ENCODE measurements at places on chromosomes 7 and 10.
A peak's percentile ranks its signal among the peaks of the same experiment; 100 is the strongest.

DNA sequence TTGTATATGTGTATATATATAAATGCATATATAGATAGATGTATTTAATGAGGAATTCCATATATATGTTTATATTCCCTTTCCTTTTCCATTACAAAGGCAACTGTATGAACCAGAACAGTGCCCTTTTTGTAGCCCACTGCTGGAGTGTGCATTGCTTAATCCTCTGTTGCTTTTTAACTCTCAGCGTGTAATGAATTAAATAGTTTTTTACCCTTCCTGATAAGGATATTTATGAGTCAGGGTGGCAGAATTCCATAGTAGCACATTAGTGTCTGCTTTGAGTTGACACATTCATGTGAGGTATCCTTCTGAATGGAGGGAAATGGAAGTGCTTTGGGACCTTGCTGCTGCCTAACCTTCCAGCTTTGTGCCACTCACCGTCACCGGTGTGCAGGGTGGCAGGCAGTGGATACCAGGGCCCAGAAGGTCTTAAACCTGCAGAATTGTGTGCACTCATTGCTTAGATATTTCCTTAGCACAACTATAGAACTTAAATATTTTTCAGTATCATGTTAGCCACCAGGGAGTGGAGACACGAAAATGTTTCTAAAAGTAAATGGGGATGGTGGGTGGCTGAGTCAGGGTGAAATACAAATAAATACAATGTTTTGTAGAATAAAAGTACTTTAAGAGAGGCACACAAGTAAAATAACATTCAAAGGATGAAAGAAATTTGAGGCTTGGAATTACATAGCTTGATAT lies 117.9 kb downstream of the SND1 start:
- DNase-seq = peak; percentile 63

GRCh38 chr10:93715345-93715744 lies 13.0 kb upstream of the FRA10AC1 start:
- no peak for DNase-seq

GRCh38 chr10:105068497-105068896 lies 427.4 kb downstream of the SORCS3 start:
- DNase-seq = peak; percentile 85

- DNase-seq = no peak
Observed at GRCh38 chr10:1515780-1516491, 221.4 kb downstream of the ADARB2 start.

DNA sequence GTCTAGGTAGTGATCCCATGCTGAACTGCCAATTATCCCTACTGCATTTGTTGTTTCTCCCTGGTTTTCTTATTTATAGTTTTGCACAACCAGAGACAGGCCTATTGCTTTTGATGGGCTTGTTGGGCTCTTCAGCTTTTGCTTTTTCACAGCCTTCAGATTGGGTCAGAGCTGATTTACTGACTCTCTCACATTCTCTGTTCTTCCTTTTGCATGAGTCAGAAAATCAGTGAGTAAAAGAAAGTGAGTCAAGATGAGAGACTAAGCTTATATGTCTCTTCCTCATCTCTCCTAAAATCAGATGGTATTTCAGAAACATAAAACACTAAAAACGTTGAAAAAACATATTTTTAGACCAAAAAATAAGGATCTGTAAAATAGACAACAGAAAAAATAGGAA lies 1135.4 kb downstream of the XPNPEP1 start:
- peak; percentile 81 for DNase-seq

DNA sequence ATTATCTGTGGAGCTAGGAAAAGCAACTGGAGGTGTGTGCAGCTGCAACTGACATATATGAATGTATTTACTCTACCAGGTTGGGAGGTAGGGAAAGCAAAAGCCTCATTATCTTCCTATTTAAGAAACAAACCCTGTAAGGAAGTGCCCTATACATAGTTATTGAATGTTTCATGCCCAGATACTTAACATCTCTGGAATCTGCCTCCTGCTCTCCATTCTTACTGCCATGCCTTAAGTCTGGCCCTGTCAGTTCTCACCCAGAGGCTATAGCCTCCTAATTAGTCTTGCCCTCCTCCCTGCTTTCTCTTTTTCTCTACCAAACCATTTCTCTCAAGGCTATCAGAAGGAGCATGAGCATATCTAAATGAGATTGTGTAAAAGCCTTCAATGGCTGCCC lies 542.6 kb upstream of the LRRN3 start:
- no peak for DNase-seq

GRCh38 chr7:69714886-69715576 lies 116.8 kb downstream of the AUTS2 start:
- DNase-seq = no peak

DNA sequence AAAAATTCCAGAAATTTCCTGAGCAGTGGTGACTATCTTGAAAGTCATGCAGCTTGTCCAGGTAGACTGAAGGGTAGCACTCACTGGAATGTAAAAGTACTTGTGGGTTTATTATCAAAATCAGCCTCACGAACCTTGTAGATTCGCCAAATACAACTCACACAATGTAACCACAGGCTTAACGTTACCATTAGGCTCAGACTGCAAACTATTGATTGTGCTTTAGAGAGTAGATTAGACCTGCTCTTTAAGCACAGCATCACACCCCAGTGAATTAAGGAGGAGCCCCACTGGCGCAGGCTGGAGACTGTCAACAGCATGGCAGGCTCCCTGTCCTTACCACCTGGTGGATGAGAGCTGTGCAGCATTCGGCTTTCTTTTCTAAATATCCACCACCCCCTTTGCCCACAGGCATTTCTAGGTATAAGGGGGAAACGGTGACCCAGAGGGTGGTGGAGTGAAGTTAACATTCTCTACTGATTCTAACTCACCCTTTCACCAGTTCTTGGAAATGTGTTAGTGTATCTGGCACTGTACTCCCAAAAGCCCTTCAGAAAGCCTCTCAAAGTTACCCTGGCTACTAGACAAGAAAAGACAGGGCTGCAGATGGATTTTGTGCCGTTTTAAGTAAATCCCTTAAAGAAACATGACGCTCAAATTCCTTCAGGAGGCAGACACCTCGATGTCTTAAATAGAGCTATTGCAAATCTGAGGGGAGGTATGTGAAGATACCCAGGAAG lies 56.6 kb downstream of the GSDME start:
- DNase-seq = peak; percentile 71

Measured in fibroblast of skin of right biceps (primary cell).